ENCODE measurements at places on chromosomes 16 and 17.

DNA sequence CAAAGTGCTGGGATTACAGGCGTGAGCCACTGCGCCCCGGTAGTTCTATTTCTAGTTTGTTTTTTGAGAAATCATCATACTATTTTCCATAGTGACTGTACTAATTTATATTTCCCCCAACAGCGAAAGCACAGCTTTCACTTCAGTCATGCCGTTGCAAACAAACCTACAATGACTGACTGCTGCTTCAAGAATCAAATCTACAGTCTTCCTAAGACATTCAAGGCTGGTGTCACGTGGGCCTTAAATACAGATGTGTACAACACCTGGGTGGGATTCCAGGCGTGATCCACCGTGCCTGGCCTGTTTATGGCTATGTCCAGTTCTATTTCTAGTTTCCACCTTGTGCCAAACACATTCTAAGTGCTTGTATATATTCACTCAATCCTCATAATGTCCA lies 72.0 kb downstream of the ABCC6 start:
- DNase-seq: no peak

DNA sequence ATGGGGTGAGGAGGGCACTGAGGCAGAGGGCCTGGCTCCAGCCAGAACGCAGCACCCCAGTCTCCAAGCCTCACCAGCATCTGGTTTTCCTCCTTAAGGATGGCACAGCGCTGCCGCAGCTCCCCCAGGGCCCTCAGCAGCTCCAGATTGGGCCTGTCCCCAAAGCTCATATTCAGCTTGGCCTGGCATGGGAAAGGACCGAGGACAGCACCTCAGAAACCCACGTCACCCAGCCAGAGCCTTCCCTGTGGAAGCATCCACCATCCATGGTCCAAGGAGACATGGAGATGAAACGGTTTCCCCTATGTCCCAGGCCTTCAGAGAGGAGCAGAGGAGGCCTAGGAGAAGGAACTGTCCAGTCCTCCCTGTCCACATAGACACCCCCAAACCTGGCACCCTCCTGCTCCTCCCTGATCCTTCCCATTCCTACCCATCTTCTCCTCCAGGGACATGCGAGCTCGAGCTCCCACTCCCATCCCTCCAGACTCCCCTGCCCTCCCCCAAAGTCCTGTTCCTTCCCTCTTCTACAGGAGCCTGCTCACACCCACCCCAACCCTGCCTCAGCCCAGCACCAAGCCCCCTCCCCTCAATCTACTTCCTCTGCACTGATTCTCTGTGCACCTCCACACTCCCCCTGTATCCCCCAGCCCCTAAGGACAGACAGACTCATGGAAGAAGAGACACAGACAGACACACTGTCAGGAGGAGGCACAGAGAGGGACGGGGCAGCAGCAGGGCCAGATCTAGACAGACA lies 1.8 kb downstream of the TSPOAP1 start:
- DNase-seq: no peak

DNA sequence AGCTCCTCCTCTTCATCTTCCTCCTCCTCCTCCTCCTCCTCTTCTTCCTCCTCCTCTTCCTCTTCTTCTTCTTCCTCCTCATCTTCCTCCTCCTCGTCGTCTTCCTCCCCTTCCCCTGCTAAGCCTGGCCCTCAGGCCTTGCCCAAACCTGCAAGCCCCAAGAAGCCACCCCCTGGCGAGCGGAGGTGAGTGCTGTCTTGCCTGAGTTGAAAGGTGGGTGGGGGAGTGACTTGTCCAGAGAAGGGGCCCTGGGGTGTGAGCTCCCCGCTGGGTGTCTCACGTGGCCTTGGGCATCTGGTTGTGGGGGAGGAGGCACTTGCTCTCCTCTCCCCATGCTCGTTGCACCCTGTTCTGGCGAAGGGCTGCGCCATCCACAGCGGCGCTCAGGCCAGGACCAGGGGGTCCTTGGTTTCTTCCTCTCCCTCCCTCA lies 8.0 kb downstream of the ELOB start:
- no peak for DNase-seq

DNA sequence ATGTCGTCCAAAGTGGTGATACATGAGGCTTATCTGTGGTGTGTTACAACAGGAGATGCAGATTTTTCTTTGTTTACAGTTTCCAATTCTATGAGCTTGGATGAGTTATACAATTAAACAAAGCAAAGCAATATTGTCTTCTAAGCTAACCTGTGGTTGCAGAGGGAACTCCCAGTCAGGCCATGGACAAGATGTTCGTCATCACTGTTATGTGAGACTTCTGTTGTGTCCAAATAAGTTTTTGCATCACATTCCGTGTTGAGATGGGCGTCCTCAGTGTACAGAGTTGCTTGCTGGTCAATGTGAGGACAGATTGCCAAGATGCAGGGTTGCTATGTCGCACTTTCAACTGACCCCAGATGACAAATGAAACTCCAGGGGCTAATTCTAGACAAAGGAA lies 189.3 kb downstream of the IRF8 start:
- DNase-seq: no peak

- DNase-seq: no peak
Observed at GRCh38 chr16:25580041-25580440, 111.7 kb upstream of the HS3ST4 start.

- no peak for DNase-seq
Observed at GRCh38 chr17:46820592-46821450, 2.3 kb upstream of the WNT3 start.

DNA sequence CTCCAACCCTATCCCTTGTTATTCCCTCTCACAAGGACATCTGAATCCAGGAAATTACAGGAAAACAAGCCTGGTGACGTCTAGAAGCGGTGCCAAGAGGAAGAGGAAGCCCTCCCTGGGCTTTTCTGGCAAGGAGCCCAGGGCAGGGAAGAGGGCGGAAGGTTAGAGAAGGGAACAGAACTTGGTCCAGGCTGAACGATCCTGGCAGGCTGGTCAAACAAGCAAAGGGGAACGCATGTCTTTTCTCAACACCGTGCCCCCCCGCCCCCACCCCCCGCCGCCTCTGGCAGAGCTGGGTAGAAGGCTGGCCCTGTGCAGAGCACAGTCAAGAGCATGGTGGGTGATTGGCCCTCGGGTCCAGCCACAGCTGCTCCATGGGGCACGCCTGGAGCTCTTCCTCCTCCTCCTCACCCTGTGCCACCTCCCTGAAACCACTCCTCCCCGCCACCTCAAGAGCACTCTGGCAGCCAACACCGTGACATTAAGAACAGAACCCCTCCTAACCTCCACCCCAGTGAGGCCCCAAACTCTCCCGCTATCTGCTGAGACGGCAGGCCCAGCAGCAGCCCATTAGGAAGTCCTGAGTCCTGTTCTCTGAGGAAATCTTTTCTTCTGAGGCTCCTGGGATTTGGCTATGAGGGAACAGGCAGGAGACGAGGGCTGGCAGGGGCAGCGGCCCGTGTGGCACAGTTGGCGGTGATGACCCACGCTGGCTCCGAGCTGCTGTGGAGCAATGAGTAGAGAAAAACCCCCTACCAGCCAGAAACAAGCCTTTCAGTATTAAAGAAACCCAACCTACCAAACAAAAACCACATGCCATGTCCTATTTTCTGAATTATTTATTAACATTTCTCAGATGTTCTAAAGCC lies 7.3 kb downstream of the C16orf86 start:
- no peak for DNase-seq

- DNase-seq: no peak
Observed at GRCh38 chr16:69119536-69119935, 12.9 kb downstream of the CHTF8 start.

GRCh38 chr17:47414612-47415011 lies 90.9 kb downstream of the EFCAB13 start:
- no peak for DNase-seq

- no peak for DNase-seq
Observed at GRCh38 chr17:549177-550040, 165.2 kb downstream of the VPS53 start.

GRCh38 chr16:48734220-48734619 lies 124.2 kb upstream of the N4BP1 start:
- DNase-seq: no peak

- no peak for DNase-seq
Observed at GRCh38 chr16:19935694-19936093, 51.0 kb upstream of the GPRC5B start.

DNA sequence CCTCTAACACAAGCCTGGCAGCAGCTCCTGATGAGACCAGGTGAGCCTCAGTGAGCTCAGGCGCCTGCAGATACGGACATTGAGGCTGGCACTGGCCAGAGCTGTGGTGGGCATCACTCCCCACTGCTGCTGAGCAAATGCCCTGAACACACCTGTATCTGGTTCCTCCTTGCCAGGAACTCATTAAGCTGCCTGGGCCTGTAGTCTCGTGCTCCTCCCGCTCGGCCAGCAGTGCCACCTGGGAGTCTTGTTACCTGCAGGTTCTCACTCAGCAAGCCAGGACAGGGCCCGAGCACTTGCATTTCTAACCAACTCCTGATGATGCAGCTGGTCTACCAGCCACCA lies 13.3 kb downstream of the EIF4A3 start:
- no peak for DNase-seq

- DNase-seq: no peak
Observed at GRCh38 chr17:63645775-63646487, 23.7 kb downstream of the MAP3K3 start.

DNA sequence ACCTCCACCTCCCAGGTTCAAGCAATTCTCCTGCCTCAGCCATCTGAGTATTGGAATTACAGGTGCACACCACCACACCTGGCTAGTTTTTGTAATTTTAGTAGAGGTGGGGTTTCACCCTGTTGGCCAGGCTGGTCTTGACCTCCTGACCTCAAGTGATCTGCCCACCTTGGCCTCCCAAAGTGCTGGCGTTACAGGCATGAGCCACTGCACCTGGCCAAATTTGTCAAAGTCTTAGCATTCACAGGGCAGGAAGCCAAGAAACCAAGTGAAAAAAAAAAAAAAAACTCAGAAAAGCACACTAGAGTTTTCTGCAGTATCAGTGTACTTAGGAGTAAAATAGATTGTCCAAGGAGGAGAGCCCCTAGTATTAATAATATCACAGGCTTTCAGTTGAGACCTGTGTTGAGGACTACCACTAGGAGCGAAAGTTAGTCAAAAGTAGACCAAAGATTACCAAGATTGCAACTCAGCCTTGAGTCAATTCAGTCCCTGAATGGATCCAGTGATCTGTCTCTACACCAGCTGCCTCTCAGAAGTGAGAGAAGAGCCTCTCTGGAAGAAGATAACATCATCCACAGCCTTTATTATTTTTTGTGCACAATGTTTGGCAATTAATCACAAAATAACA lies 159.7 kb downstream of the CEP112 start:
- no peak for DNase-seq

DNA sequence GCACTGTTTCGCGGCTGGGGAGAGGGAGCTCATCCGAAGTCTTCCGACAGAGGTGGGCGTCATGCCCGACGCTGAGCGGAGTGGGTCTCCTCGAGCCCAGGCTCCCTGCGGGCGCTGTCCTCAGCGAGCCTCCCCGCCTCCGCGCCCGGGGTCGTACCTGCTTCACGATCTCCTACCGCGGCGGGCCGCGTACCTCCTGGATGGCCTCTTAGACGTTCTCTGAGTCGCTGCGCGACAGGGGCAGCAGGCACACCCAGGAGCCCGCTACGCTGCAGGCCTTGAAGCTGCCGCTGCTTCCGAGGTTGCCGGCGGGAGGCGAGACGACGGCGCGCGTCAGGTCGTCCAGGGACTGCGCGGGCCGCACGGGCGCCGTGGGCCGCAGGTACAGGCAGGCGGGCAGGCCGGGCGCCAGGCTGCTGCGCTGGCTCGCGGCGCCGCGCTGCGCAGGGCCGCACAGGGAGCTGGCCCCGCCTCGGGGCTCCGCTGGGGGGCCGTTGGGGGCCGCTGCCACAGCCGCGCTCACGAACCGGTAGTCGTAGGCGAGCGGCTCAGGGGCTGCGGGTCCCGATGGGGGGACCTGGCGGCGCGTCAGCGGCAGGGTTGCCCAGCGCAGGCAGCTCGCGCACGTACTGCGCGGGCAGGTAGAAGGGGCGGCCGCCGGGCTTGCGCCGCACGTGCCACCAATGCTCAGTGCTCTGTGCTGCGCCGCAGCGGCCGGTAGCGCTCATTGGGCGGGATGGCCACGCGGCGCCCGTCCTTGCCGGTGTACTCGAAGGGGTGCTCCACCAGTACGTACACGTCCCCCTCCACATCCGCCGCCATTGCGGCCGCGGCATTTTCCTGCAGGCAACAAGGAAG lies 116.4 kb upstream of the SMURF2 start:
- no peak for DNase-seq

DNA sequence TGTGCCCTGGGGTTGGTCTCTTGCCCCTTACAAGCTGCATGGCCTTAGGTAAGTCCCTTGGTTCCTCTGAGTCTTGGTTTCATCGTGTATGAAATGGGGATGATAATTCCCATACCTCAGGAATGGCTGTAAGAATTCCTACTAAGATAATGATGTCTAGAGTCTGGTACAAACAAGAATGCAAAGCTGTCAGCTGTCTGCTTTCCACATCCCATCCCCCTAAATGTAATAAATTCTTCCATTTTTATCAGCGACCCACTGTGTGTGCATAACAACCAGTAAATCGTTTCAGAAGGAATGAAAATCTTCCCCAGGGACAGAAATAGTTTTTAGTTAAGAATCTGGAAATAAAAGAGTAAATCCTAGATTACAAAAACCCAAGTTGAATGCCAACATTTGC lies 95.4 kb downstream of the CPPED1 start:
- DNase-seq: no peak

DNA sequence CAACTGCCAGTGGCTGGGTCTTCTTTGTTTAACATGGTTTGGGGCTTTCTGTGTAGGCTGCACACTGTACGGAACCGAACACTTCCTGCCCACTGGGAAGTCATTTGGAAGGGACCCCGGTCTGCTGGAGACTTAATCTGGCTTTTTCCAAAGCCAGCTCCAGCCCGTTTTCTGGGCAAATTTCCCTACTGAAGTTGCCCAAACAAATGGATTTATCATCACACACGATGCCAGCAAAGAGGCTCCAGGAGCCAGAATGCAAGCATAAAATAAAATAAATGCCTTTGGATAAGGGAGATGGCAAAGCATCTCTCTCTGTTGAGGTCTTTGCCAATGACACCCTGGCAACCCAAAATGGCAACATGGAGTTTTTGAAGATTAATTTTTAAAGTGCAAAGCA lies 259.9 kb upstream of the IRX3 start:
- DNase-seq: no peak

- DNase-seq: no peak
Observed at GRCh38 chr17:17808706-17809432, 27.9 kb downstream of the SREBF1 start.

DNA sequence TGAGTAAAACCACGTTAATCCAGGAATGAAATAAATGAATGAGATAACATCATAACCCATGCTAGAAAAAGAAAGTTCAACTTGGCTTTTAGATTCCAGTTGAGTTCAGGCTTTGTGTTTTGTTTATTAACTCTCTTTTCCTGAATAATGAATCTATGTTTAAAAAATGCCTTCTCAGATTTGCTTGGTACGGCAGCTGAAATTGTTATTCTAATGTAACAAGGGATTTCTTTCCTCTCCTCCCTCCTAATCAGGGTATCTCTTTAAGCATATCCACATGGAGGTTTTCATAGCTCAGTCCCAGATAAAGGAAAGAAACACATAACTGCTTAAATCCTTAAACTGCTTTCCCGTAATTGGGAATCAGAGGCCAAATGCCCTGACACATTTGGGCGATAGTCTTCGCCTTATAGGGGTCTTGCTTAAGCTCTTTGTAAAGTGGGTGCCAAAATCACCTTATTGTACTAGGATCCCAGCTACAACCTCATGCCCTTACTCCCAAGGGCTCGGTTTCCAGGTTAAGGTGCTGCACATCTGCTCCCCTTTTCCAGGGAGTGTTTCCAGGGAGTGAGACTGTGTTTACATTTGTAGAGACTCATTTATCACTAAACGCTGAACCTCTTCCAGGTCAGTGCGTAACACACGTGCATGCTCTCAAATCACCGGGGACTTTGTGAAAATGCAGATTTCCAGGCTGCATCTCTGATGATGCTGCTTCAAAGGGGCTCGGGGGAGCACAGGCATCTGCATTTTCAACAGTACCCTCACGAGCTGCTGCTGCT lies 142.8 kb upstream of the FOXF1 start:
- no peak for DNase-seq
